ENCODE measurements at places on chromosomes 12 and 14.

- no peak for DNase-seq
Measured at GRCh38 chr12:48592591-48593086, 22.8 kb upstream of the LALBA start.

DNA sequence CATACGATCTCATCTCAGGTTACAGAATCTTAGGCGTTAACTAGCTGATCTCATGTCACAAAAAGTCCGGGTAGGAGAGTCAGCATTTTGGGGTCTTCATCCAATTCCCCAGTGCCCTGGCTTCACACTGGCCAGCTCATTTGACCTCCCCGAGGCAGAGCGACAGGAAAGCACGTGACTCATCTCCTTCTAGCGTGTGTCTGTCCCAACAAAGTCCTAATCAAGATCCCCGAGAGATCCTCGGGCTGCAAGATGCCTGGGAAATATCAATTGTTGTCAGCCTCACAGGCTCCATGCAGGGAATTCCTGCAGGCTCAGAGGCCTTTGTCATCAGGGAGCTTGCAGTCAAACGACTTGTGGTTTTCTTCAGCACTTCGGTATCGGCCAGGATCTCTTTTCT, 57.5 kb downstream of the ZNF664 start:
- DNase-seq: no peak

- DNase-seq: no peak
Measured at GRCh38 chr14:34137001-34137745, 186.3 kb upstream of the EGLN3 start.

DNA sequence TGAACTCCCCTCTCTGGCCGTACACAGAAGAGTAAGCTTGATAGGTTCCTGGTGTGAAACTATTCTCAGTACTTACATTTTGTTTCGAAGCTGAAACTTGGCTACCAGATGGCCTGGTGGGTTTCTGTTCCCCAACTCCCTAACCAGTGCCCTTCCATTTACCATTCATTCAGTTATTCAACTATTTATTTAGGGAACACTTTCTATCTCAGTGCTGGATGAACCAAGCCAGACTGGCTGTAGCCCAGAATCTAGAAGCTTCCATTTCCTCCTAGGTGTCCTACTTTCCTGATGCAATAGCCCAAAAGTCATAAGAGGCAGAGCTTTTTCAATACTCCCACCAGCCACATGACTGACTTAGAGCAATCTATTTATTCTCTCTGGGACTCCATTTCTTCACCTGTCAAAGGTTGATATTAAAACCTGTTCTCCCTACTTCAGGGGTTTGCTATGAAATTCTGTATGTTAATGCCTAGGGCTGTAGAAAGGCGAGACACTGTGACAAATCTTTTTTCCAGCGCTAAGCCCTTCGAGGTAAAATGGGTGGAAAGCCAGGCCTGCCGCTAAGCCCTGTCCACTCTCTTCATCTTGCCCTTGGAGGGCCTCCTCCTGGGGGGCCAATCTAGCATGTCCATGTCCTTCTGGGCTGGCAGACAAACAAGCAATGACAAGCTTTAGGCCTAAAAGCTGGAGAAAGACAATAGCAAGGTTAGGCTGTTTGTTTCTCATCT, 8.1 kb upstream of the IRF2BPL start:
- no peak for DNase-seq

DNA sequence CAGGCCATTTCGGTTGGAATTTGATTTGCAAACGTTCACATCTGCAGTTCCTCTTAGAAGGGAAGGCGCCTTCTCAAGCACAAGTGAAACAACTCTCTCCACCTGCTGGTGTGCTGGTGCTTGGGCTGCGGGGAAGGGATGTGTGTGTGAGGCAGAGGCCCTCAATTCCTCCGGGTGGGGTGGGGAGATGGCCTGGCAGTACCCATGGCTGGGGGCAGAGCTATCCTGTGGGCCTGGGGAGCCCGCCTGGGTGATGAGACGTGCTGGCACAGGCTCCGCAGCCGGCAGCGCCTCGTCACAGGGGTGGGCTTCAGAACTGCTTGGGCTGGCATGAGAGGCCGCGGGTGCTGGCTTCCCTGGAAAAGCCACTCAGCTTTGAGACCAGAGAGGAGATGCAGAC, 28.9 kb upstream of the TDRD9 start:
- no peak for DNase-seq

DNA sequence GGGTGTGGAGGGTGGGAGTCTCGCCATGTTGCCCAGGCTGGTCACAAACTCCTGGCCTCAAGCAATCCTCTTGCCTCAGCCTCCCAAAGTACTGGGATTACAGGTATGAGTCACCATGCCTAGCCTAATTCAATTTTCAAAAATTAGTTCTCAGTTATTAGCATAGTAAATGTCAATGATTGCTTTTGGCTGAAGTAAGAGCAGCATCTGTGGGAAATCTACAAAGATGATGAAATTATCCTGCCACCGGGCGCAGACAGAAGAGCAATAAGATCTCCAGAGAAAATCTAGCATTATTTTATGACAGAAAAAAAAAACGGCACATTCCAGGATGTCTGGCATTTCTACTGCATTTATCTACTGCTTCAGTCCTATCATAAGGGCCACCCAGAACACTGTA, 97.9 kb upstream of the DAAM1 start:
- no peak for DNase-seq

GRCh38 chr12:1670358-1671268, 20.3 kb upstream of the ADIPOR2 start:
- no peak for DNase-seq

- no peak for DNase-seq
Measured at GRCh38 chr12:98646294-98647090, 1.4 kb downstream of the APAF1 start.

DNA sequence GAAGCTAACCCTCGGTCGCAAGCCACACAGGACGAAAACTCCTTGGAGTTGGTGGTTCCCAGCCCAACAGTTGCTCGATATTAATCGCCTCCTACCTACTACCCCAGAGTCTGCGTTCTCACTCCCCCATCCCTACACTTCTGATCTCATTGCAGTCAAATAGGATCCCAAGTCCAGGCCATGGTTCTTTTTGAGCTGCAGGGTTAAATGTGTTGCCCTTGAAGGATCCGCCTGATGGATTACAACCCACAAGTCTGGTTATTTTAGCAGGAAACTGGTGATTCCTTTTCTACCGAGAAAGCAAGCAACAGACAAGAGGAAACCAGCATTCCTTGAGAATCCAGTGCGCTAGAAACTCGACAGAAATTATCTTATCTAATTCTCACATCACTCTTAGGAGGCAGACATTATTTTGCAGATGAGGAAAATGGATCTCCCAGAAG, 785 bp upstream of the NIN start:
- no peak for DNase-seq

DNA sequence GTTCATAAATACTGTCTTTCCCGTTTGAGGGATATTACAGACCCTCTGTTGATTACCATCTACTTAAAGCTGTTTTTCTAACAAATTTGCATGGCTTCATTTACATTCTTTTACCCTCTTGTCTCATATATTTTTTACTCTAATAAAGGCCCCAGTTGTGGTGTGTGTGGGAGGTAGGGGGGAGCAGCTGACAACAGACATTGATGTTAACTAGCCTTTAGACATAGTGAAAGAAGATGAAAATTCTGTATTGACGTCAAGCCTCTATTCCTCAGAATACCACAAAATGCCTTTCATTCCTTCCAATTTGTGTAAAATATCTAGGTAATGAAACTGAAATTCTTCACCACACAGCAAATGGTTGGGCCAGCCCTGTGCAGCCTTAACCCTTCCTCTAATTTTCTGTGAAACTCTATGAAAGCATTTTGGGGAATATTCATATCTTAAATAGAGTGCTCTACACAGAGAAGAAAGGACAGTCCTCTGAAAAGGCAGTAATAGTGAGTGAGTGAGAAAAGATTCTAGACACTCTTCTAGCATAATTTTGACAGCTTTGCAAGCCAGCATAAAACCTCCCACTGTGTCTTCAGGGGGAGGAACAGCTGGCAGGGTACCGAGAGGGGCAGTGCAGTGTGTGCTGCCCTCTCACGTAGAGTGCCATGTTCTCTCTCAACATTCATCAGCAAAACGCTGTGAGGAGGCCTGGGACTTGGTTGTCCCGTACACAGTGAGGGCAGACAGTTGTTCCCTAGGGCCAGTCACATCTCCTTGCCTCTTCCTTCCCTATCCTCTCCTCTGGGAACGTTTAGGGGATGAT, 20.1 kb upstream of the CERS5 start:
- DNase-seq: no peak

Data from activated B cell treated with CpG ODN at 0.5 μM for 24 hours (primary cell).